ENCODE measurements at places on chromosomes 7 and 10.

DNA sequence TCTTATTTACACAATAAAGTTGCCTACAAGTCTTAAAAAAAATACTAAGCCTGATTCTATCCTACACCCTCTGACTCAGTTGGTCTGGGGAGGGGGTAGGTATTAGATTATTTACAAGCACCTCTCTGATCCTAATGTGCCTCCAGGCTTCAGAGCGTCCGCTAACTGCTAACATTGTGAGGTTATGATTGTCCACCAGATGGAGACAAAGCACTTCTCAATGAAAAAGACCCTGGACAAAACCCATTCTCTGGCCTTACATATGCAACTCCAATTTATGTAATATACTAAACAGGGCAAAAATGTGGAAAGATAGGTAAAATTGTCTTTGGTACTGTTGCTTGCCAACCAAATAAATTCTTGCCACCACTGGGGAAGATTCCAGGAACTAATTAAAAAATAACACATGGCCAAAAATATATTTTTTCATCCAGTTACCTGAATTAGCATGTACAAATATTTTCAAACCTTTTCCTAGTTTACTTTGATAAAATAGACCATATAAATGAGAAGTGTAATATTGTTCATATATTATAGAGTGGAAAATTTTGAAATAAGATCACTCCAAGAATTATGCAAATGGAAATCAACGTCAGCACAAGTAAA lies 92.4 kb downstream of the KIF20B start:
- DNase-seq: no peak

DNA sequence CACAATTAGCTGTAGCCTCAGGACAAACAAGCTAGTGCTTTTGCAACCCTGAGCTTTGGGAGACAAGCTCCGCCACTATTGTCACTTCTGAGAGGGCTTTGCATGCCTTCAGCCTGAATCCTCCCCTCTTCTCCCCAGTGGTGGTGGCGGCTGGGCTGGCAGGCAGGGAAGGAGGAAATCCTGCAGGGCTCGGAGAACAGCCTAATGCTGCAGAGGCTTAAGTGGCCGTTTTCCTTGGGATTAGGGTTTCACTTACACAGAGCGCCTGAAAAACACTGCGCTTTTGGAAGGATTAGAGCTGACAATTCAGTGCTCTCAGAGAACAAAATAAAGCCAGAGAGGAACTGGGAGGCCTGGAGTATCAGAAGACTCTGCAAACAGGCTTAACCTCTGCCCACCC lies 71.3 kb downstream of the PAX2 start:
- DNase-seq: no peak

DNA sequence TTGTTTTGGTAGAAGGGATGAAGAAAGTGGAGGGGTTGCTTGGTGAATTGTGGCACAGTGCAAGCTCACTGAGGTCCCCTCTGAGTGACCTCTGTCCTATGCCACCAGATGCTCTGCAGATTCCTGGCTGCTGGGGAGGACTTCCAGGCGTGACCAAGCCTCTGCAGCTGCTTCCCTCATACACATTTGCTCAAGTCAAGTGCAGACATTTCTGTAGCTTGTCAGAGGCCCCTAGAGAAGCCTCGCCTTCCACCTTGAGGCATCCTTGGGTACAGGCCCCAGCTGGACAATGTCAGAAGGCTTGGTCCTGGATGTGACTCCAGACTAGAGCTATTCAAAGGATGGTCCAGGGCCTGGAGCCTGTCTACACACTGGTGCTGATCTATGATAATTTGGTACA lies 464.2 kb downstream of the PLXNA4 start:
- no peak for DNase-seq

DNA sequence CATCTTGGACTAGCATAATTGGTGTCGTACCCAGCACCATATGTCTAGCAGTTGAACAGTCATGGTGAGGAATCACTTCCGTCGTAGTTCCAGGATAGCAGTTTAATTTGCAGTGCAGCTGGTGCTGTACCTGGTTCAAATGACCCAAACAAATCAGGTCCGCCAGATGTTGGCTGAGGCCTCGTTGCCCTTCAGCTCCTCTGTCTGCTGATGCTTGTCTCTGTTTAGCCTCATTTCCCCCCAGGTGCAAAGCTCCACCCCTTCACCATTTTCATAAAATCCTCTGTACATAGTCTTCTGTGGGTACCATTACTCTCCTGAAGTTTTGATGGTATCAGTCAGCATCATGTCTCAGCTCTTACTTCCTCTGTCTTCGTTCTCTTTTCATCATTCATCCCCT lies 35.1 kb downstream of the UMAD1 start:
- no peak for DNase-seq

DNA sequence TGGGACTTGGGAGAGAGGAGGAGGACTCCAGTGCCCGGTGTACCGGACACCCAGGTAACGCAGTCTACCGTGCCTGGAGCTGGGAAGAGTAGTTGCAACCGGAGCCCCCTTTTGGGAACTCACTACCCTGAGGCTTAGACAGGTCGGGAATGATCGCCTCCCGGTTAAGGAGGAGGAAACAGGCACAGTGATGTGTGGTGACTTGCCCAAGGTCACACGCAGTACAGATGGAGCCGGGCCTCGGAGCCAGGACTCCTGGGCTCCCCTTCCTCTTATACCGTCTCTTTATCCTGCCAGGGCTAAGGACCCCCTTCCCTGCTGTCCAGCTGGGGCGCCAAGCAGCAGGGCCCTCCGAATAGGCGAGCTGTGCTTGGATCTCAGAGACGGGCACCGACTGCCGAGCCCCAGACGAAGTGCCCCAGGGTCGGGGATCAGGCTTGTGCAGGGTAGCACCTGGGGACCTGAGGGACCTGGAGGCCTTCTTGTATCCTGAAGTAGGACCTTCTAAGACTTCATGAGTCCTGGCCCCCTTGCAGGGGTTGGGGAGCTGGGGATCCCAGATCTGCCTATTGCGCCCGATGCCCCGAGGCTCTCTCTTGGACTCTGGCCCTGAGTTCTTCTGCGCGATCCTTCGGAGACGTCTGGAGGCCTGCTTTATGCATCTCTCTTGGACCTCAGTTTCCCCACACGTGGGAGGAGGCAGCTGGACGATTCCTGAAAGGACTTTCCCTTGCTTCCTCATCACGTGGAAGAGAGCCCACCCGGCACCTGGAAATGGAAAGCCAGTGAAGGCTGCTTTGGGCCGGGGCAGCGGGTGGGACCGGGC lies 767 bp upstream of the CYP26A1 start:
- no peak for DNase-seq

GRCh38 chr10:36017137-36017536 lies 375.0 kb upstream of the FZD8 start:
- no peak for DNase-seq

GRCh38 chr10:60096761-60097513 lies 190.6 kb upstream of the CCDC6 start:
- no peak for DNase-seq

- no peak for DNase-seq
Observed at GRCh38 chr10:72379062-72379461, 24.3 kb upstream of the DNAJB12 start.

GRCh38 chr10:58615237-58615935 lies 102.7 kb downstream of the BICC1 start:
- no peak for DNase-seq

DNA sequence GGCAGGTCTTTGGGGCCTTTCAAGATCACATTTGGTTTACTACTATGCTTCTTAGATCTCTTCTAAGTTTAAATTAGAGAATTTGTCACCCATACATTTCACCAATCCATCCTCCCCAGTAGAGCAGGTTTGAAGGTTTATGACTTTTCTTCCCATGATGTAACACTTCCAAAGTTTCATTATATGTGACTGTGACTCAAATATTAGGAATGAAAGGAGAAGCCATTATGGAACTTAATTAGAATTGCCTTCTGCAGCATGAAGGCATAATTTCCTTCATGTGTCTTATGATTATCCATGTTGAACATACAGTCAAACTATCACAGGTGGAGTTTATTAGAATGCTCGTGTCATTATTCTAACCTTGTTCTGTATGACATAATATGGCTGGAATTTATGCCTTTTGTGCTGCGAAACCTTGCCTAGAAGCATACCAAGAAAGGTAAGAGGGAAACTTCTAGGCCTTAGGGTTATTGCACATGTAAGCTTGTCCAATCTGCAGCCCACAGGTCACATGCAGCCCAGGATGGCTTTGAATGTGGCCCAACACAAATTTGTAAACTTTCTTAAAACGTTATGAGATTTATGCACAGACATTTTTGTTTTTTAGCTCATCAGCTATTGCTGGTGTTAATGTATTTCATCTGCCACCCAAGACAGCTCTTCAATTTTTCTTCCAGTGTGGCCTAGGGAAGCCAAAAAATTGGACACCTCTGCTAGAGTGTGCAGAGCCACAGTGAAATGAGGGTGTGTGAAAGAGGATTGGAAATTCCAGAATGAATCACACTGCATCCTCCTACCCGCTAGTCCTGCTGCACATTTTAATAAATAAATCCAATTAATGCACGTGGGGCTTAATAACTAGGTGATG lies 133.6 kb downstream of the TMEM26 start:
- no peak for DNase-seq
